ENCODE measurements at places on chromosomes 13 and 19.

DNA sequence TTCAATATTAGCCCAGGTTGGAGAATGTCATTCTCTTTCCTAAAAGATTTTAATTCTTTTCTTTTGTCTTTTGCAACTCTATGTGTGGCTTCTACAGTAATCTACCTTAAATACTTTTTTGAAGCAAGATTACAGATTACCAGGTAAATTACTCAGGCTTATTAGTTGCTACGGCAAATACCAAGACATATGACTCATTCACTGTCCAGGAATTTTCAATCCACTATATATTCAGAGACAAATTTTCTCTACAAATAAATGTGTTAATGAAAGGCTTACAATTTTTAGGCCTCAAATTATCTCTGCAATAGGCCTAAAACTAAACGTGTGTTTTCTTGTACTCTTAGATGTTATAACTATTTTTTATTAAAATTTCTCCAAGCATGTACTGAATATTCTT is 631.3 kb downstream of the DIAPH3 start:
- no peak for DNase-seq

DNA sequence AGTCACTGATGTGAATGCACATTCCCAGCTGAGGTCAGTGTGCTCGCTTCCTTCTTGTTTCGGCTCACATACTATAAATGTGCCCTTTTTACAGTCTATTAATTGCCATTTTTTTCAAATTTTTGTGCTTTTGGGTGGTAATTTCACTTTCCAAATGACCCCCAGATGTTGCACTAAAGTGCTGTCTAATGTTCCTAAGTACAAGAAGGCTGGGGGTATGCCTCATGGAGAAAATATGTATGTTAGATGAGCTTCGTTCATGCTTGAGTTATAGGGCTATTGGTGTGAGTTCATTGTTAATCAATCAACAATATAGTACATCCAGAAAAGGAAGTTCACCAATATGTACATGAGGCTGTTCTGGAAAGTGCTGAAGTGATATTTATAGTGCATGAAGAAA is 84.7 kb downstream of the KL start:
- DNase-seq, result no peak

GRCh38 chr19:55270172-55270942 is 9.6 kb downstream of the HSPBP1 start:
- no peak for DNase-seq

DNA sequence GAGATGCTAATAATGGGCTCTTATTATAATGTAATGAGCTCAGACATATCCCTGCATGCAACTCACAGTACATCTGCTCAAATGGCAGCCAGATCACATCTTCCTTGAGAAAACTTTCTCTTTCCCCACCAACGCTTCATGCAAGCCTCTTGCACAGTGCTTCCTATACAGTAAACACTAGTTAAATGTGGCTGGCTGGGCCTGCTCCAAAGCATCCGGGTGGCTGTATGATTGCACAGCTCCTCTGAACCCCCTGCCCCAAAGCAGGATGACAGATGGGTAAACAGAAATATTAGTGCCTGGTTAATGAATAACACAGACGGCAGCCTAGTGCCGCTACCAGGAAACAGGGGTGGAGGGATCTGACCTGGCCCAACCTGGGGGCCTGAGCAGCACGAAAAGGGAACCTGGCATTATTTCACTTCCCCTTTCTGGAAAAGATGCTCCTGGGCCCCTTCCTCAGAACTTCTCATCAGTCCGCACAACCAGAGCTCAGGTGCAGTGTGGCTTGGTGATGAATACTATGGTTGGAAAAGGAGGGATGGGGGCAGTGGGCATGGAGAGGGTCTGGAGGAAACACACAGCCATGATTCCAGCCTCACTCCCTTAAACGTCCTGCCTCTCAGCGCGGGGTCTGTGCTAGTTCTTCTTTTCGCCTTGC is 10.8 kb downstream of the FFAR2 start:
- peak; percentile 66 for DNase-seq

DNA sequence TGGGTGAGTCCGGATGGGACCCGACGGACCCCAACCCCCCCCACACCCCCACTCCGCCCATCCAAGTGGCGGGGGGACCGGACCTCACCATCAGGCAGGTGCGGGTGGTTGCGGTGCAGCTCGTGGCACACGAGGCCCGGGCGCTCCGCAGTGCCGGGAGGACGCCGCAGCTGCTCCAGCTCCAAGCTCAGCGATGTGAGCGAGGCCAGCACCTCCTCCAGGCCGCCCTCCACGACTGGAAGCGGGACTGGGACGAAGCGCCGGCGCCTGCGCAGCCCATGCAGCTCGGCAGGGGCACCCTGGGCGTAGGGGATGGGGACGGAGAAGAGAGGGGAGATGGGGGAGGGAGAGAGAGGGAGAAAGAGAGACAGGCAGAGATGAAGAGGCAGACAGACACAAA is 30.1 kb upstream of the OLFM2 start:
- no peak for DNase-seq

GRCh38 chr19:48543121-48543710 is 8.8 kb upstream of the SULT2B1 start:
- DNase-seq, result no peak

GRCh38 chr13:27263438-27263837 is 7.2 kb upstream of the RASL11A start:
- DNase-seq, result no peak

- DNase-seq, result no peak
Observed at GRCh38 chr13:78589206-78589605, 14.1 kb downstream of the POU4F1 start.

DNA sequence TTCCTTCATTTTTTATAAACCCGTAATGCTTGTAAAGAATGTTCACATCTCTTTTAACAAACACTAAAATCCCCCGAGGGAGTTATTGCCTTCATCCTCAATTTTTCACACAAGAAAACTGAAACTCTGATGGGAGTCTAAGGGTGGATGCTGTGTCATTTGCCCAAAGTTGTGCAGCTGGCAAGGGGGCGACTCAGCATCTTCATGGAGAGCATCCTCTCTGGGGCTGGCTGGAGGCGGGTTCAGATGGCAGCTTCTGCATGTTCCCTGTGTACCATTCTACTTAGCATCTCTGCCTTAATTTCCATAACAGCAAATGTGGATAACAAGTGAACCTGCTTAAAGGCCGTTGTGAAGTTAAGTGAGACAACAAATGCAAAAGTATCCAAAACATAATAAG is 256.4 kb downstream of the IRS2 start:
- DNase-seq, result no peak

DNA sequence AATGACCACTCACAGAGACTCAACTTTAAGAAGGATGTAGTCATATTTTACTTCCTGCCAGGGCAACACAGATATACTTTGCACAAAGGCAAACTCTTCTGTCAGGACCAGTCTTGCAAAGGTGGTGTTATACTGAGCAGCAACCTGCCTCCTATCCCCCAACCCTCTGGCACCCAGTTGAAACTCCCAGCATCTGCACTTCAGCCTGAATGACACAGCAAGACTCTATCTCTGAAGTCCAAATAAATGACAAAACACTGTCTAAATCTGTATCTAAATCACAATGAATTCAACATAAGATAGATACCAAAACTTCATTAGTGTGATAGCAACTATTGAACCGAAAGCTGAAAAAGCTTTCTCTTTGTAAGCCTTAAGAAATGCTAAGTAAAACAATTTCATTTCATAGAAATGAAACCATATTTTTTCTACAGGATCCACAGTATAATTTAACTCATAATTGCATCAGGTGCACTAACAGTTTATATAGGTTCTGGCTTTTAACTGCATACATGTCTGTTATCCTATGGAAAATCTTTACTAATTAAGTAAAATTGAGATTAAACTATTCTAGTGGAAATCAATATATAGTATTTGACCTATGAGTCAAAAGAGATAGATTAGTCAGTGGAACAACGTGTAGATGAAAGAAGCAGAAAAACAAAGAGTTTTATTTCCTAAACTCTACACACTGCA is 163.7 kb downstream of the TBC1D4 start:
- no peak for DNase-seq

- DNase-seq, result peak; percentile 58
Observed at GRCh38 chr19:13430790-13431582, 75.3 kb downstream of the CACNA1A start.

DNA sequence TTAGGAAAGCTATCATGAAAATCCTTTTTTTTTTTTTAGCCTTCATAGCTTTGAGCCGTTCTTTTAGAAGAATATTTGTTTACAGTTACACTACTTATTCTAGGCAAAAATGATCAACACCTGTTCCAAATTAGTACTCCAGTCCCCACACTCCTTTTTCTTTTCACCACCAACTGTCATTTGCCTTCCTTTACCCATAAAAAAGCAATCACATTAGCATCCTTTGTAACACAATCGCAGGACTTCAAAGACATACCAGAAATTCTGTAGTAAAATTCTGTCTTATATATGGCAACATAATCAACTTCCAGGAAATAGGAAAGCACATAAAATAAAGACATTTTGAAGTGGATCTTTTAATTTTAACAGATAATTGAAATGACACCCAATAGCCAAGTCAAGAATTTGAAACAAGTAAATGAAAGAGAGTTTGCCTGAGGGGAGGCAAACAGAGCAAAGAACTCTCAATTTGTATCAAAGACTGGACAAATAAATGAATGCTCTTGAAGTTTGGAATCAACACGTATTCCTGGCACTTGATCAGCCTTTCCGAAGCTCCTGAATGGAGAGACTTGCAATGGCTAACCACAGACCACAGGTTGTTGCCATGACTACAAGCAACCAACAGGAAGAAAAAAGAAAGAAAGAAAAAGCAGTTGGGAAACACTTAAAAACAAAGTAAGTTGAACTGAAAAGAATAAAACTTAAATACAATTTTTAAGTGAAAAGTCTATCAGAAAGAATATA is 206.8 kb downstream of the PCDH9 start:
- DNase-seq, result no peak

- DNase-seq, result no peak
Observed at GRCh38 chr19:55134736-55135135, 14.3 kb downstream of the TNNT1 start.

- DNase-seq, result no peak
Observed at GRCh38 chr19:15048885-15049541, at the start of gene CASP14. CASP14 (plus strand) TSS chr19:15049480; CDS start chr19:15052252, 2,772 bp downstream.

DNA sequence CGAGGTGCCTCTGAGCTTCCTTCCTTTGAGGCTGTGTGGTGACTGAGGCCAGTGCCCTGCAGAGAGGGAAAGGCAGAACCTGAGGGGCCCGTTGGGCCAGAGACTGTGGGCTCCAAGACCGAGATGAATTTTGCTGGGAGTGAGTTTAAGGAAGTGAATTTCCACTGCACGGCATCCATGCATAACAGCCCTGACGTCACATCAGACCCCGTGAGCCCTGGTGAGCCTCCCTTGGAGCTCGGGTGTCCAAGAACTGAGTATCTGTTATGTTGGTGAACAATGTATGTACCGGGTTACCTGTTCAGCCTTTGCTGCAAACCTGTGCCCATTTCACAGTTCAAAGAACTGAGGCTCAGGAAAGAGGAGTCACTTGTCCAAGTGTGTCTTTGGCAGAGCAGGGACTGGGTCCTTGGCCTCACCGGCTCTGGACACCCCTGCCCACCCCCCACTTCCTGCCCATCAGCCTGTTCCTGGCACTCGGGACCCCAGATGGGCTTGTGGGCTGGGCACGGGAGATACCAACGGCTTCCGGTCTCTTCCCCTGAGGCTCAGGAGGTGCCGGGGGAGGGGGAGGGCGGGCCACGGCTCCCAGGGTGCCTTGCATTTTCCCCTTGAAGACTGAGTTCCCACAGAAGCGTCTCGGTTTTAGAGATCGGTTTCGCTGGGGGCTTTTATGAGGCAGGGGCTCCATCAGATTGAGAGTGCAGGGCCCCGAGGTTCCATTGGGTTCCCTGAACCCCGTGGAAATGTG is 33.7 kb downstream of the NFILZ start:
- no peak for DNase-seq

DNA sequence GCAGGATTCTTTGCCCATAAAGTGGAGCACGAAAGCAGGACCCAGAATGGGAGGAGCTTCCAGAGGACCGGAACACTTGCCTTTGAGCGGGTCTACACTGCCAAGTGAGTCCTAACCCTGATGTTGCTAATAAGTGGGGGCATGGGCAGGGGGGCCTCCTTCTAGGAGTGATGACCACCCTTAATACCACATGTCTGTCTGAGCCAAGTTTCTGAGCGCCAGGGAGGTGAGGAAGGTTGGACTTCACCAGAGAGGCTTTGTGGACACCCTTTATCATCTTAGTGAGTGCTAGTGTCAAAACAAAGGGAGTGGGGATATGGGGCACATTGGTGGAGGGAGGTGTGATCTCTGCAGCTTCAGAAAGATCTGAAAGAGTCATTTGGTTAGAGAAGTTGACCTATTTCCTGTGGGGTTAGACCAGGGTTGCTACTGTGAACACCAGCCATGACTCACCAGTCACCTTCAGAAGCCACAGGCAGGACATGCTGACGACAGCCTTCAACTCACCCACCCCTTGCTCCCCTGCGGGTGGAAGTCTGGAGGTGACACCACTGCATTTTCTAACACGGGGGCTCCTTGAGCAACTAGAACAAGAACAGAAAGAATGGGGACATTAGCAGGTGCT is 8.8 kb downstream of the ALOX5AP start:
- DNase-seq, result peak; percentile 88

DNA sequence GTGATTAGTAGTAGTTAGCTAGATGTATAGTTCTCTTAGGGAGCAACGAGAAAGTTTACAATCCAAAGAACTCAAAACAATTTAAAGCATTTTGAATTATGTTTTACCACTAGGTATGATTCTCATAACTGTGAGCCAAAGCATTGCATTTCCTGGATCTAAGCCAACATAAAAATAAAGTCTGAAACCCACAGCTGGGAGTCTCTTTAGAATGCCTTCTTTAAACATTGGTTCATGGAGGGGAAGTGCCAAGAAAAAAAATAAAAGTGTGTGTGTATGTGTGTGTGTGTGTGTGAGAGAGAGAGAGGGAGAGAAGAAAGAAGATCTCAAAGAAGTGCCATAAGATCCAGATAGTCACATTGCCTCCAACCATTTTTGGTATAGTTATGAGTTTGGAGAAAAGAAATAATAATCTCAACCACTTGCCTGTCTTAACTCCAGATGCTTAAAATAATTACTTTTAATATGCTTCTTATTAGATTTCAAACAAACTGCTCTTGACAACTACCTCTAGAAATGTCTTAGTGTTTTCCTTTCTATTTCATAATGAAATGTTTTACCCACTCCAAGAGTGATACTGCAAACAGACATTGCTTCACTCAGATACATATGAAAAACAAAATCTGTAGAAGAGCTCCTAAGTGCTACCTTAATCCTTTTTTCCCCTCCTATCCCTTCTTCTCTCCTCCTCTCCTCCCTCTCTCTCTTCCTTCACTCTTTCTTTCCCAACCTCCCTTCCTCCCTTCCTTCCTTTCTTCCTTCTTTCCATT is 554.1 kb downstream of the KCTD12 start:
- DNase-seq, result no peak

Measured in GM10248 (cell line).